ENCODE measurements at places on chromosomes 13 and 19.

GRCh38 chr19:49635530-49636232 is 4.3 kb downstream of the RRAS start:
- DNase-seq, result no peak

- no peak for DNase-seq
These were observed 101.2 kb upstream of the TEX29 start for GRCh38 chr13:111219280-111219679.

DNA sequence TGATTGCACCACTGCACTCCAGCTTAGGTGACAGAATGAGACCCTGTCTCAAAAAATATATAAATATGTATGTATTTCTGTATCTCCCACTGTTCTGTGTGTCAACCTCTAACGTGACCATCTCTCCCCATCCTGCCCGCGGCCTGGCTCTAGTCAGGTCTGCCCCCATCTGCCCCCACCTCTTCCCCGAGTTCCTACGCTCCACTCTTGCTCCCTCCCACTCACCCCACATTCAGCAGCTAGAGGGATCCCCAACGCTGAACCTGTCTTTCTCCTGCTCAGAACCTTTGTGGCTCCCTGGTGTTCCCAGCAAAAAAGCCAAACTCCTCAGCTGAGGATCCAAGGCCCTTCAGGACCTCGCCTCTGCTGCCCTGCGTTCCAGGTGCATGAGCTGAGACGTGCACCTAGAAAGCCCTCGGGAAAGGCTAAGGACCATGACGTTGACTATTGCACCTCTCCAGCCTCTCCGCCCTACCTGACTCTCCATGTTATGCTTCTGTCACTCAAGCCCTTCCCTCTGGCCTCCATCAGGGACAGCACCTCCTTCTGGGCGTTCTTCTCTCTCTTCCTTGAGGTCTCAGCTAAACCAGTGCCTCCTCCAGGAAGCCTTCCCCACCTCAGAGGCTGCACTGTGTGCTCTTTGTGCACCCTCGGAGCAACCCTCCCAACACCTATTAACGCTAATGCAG is 18.1 kb downstream of the AKT2 start:
- no peak for DNase-seq

DNA sequence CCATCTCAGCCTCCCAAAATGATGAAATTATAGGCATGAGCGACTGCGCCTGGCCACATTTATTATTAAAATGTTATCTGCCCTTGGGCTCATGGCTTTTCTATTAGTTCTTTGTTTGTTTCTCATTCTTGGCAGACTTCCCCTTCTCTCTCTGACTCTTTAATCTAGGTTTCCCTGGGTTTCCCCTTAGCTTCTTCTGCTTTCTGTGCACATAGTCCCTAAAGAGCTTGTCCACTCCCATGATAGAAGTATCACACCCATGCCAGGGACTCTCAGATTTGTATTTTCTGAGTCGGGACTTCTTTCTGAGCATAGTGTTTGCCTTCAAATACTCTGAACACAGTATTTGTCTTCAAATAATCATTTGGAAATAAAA is 38.6 kb upstream of the ITM2B start:
- DNase-seq, result no peak

- no peak for DNase-seq
These were observed 3.1 kb downstream of the A1BG start for GRCh38 chr19:58350001-58350861.

GRCh38 chr13:46492946-46493345 is 60.0 kb upstream of the LRCH1 start:
- peak; percentile 11 for DNase-seq

DNA sequence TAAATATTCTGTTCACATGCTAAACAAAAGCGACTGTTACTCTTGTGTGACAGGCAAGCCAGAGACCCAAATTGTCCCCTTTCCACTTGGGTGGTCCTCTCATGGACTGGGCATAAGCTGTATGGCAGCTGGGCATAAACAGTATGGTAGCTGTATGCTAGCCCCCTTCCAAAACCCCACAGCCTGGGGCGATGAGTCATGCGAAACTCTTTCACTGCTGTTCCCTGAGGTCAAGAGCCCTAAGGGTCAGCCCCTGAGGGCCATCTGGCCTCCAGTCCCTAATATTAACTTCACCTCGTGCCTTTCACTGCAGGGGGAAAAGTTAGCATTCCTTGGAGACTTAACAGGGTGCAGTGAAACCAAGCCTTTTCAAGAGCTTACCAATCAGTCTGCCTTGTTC is 45.6 kb upstream of the ZNF562 start:
- DNase-seq, result no peak

GRCh38 chr13:48121733-48122132 is 26.8 kb upstream of the MED4 start:
- DNase-seq, result no peak

GRCh38 chr19:32719611-32720059 is at the start of gene TDRD12:
Gene TDRD12, plus strand, starts transcription at chr19:32719767. Its CDS starts 306 bp downstream, at chr19:32720073.
- DNase-seq, result no peak
